ENCODE measurements at places on chromosomes 12 and 14.

DNA sequence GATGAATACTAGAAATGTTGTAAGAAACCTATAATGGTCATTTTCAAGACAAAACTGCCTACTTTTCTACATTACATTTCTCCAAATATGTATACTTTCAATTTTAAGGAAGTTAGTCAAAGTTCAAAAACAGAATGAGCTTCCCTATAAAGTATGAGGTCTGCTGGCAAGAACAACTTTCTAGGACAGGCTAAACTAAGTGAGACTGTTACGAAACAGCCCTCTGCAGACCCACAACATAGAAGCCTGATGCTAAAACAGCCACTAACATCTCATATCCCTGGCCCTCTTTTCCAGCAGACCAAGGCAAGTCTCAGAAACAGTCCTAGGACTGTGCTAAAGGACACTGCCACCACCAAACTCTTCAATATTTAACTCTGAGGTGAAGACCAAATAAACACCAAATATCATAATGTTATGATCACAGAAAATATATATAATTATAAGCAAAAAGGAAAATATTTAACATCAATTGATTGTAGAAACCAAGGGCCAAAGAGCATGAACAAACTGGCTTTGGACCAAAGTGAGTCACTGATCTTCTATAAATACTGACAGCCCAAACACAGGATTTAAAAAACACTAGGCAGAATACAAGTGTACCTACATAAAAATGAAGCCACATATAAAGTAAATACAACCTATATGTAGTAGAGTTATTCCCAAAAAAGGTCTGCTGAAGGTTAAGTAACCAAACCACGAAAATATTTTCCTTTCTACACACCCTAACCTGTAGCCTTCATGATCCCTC lies 27.7 kb downstream of the PPP4R3A start:
- DNase-seq = no peak

- no peak for DNase-seq
These were observed 276.5 kb downstream of the PAWR start for GRCh38 chr12:79414252-79414651.

- DNase-seq = no peak
These were observed 228.6 kb downstream of the DPF3 start for GRCh38 chr14:72665259-72665658.

DNA sequence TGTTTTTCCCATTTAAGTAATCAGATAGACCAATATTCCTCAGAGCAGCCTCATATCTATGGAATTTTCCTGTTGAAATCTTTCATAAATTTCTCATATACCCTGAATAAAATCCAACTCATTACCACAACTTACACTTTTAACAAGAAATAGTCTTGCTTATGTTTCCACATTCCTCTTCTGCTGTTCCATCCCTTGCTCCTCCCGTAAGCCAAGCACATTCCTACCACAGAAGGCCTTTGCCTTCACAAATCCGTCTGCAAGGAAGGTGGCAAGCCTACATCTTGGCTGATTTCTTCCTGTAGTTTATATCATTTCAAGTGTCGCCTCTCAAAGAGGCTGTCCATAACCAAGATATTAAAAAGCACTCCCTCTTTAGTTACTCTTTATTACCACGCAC lies 127.7 kb downstream of the C12orf50 start:
- DNase-seq = no peak

GRCh38 chr12:71057330-71057729 lies 100.5 kb downstream of the TSPAN8 start:
- no peak for DNase-seq

Measured in NCI-H1048 (cell line).